ENCODE measurements at places on chromosomes 6 and 20.

DNA sequence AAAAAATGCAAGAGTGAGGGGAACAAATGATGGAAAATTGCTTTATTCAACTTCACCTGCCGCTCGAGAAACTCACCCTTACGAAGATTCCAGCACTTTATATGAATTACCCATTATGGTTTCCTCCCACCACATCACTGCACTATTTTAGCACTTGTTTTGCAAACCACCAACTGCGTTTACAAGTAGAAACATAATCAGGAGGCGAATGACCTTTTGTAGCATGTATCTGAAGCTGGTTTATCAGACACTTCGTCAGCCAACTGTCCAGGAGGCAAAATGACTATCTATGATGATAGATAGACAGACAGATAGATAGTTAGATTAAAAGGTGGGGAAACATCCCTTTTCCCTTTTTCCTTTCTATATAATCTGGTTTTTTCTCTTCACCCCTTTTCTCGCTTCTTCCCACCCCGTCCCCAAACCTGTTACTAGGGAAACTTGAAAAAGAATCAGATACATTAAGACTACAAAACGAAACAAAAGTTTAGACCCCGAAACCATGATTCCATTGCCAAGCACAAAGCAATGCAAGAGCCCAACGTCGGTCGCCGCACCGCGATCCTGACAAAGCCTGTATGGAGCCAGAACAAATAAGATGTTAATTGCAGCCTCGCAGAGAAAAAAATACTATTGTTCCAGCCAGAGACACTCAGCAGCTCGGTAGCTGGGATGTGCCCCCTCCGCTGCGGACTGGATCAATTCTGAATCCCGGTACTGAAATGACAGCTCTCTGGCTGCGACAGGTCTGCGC is 933 bp upstream of the ADGRB3 start:
- no peaks in the 10 kb centered on the region for H3K27me3 ChIP-seq
- peak overlapping the region; percentile 68 for H3K4me3 ChIP-seq
- H3K4me1 ChIP-seq, result peaks cover 17% of the 10 kb centered on the region
- no peaks in the 10 kb centered on the region for H3K36me3 ChIP-seq

GRCh38 chr6:154602296-154602695 is 91.8 kb upstream of the CNKSR3 start:
- H3K36me3 ChIP-seq, result no peaks in the 10 kb centered on the region
- H3K27ac ChIP-seq, result no peak overlapping the region
- no peaks in the 10 kb centered on the region for H3K27me3 ChIP-seq

DNA sequence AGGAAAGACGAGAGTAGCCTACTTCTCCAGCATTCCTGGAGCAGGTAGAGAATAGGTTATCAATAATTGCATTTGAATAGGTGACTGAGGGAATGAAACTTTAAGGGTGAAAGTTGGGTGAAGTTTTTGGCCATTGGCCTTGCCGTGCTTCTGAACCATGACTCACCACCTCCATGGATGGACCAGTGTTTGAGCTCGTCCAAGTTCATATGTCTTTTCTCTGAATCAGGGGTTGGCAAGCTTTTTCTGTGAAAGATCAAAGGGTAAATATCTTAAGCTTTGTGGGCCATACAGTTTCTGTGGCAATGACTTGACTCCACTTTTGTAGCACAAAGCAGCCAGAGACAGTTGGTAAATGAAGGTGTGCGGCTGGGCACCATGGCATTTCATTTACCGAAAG is 31.8 kb downstream of the SNRNP48 start:
- H3K27ac ChIP-seq, result no peak overlapping the region
- H3K4me3 ChIP-seq, result no peak overlapping the region
- no peak for DNase-seq
- no peaks in the 10 kb centered on the region for H3K36me3 ChIP-seq

- H3K27me3 ChIP-seq, result no peaks in the 10 kb centered on the region
- no peaks in the 10 kb centered on the region for H3K4me1 ChIP-seq
- H3K27ac ChIP-seq, result no peak overlapping the region
- H3K4me3 ChIP-seq, result no peak overlapping the region
- H3K36me3 ChIP-seq, result no peaks in the 10 kb centered on the region
These were observed 64.5 kb downstream of the AKAP7 start for GRCh38 chr6:131199568-131200272.

GRCh38 chr6:136526937-136527336 is 23.3 kb downstream of the MAP7 start:
- DNase-seq, result no peak
- H3K4me3 ChIP-seq, result no peak overlapping the region
- H3K36me3 ChIP-seq, result no peaks in the 10 kb centered on the region
- no peak overlapping the region for H3K27ac ChIP-seq
- no peaks in the 10 kb centered on the region for H3K27me3 ChIP-seq

- peak overlapping the region; percentile 77 for H3K27ac ChIP-seq
- no peaks in the 10 kb centered on the region for H3K27me3 ChIP-seq
- DNase-seq, result no peak
- H3K4me1 ChIP-seq, result peaks cover 42% of the 10 kb centered on the region
These were observed 105.2 kb upstream of the CARMIL1 start for GRCh38 chr6:25173951-25174474.

- no peaks in the 10 kb centered on the region for H3K27me3 ChIP-seq
- DNase-seq, result no peak
These were observed 45.4 kb upstream of the RPL7L1 start for GRCh38 chr6:42834056-42834455.

GRCh38 chr20:46306743-46307138 is 1.6 kb downstream of the CDH22 start:
- peaks cover 18% of the 10 kb centered on the region for H3K4me1 ChIP-seq
- no peaks in the 10 kb centered on the region for H3K36me3 ChIP-seq
- H3K27ac ChIP-seq, result no peak overlapping the region
- H3K4me3 ChIP-seq, result no peak overlapping the region
- no peaks in the 10 kb centered on the region for H3K27me3 ChIP-seq

DNA sequence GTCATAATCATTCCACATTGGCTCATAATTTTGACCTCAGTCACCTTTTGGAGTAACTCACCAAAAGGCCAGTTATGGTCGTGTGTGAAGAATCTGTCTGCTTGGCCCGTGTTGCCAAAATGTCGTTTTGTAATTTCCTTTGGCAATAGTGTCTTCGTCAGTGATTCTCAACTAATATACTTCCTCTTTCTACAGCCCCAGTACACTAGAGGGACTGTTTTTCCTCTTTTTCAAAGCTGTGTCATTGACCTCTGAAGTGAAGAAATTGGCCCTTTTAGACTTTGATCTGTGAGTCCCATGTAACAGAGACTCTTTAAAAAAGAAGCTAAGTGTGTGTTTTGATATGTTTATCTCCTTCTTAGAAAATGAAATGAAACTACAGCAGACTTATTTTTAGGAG is 5.2 kb downstream of the FOXO3 start:
- H3K36me3 ChIP-seq, result peaks cover 37% of the 10 kb centered on the region
- DNase-seq, result no peak
- H3K4me3 ChIP-seq, result no peak overlapping the region

GRCh38 chr6:54361734-54362133 is 53.5 kb downstream of the TINAG start:
- no peak overlapping the region for H3K27ac ChIP-seq
- H3K36me3 ChIP-seq, result no peaks in the 10 kb centered on the region
- DNase-seq, result no peak
- no peaks in the 10 kb centered on the region for H3K27me3 ChIP-seq
- H3K4me3 ChIP-seq, result no peak overlapping the region

GRCh38 chr6:80357674-80358073 is 251.2 kb downstream of the BCKDHB start:
- peaks cover 11% of the 10 kb centered on the region for H3K4me1 ChIP-seq
- H3K36me3 ChIP-seq, result no peaks in the 10 kb centered on the region
- no peak for DNase-seq
- no peak overlapping the region for H3K27ac ChIP-seq

DNA sequence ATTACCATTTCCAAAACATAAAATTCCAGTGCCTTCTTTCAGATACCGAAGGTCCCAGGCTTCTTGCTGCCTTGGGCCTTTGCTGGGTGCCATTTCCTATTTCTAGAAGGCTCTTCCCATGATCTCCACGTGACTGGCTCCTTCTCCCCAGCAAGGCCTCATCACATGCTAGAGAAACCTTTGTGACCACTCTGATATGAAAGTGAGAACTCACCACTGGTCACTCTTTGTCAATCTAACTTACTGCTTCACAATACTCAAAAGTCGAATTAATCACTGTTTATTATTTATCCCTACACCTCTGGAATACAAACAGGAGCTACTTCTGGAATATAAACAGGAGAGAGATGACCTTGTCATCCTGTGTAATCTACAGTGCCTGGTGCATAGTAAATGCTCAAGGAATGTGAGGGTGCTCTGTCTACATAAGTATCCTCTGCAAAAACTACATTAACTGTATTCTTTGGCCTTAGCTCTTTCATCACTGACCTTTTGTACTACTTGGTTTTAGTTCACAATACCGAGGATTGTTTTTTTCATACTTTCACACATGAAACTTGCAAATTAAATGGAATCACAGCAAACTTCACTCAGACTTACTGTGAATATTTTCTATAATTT is 1.6 kb downstream of the STX7 start:
- no peaks in the 10 kb centered on the region for H3K36me3 ChIP-seq
- no peaks in the 10 kb centered on the region for H3K27me3 ChIP-seq
- H3K4me1 ChIP-seq, result peaks cover 49% of the 10 kb centered on the region
- no peak overlapping the region for H3K27ac ChIP-seq

- H3K4me3 ChIP-seq, result no peak overlapping the region
- no peaks in the 10 kb centered on the region for H3K27me3 ChIP-seq
- H3K36me3 ChIP-seq, result no peaks in the 10 kb centered on the region
- no peak for DNase-seq
These were observed 127.8 kb downstream of the LRRC1 start for GRCh38 chr6:53922539-53922981.

DNA sequence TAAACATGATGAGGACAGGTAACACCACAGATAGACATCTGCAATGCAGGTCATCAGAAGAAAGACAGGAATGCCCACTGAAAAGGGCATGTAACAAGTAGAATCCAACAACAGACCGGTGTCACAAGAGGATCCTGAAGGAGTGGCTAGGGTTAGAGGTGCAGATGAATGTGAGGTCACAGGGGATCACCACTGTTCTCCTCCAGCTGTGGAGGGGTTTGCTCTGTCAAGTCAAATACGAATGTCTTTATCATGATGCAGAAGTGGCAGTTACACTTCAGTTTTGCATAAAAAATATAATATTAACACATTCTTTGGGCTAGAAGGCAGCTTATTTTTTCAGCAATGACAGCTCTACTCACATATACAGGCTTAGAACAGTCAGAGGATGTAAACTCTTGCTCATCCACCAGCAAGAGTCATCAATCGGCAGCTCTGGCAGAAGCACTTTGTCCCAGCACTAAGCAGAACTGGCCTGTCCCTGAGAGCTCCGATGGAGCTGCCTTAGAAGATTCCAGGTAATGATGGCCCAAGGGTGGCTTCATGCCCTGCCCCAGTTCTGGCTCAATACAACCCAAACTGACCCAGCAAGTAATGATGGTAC is 130.4 kb upstream of the TRAF3IP2 start:
- H3K4me3 ChIP-seq, result no peak overlapping the region
- H3K36me3 ChIP-seq, result no peaks in the 10 kb centered on the region
- H3K27me3 ChIP-seq, result no peaks in the 10 kb centered on the region
- DNase-seq, result no peak
- peaks cover 30% of the 10 kb centered on the region for H3K4me1 ChIP-seq

- peaks cover 68% of the 10 kb centered on the region for H3K4me1 ChIP-seq
- H3K27me3 ChIP-seq, result no peaks in the 10 kb centered on the region
- no peak overlapping the region for H3K27ac ChIP-seq
- H3K36me3 ChIP-seq, result no peaks in the 10 kb centered on the region
- DNase-seq, result no peak
- no peak overlapping the region for H3K4me3 ChIP-seq
These were observed 77.4 kb downstream of the ARID1B start for GRCh38 chr6:156854466-156855161.

GRCh38 chr6:71332012-71332411 is 43.4 kb downstream of the OGFRL1 start:
- no peak for DNase-seq
- H3K36me3 ChIP-seq, result no peaks in the 10 kb centered on the region
- no peaks in the 10 kb centered on the region for H3K4me1 ChIP-seq
- no peaks in the 10 kb centered on the region for H3K27me3 ChIP-seq
- H3K4me3 ChIP-seq, result no peak overlapping the region
